Stimulated activated CD8-positive, alpha-beta memory T cell treated with anti-CD3 and anti-CD28 coated beads, Interleukin-4, amount 100 ng/mL, for 4 hours (primary cell): ENCODE measurements at places on chromosomes 5 and 9.

GRCh38 chr5:135155616-135156214 is 121.7 kb upstream of the PITX1 start:
- no peak for DNase-seq

- no peak for DNase-seq
These were observed 206.0 kb downstream of the PCSK1 start for GRCh38 chr5:96226941-96227552.

- no peak for DNase-seq
These were observed 65.9 kb upstream of the VPS13A start for GRCh38 chr9:77111408-77111807.

- DNase-seq: no peak
These were observed 16.0 kb upstream of the TMEM171 start for GRCh38 chr5:73104326-73104725.

- DNase-seq: no peak
These were observed 5.4 kb upstream of the SLC1A3 start for GRCh38 chr5:36600917-36601527.

DNA sequence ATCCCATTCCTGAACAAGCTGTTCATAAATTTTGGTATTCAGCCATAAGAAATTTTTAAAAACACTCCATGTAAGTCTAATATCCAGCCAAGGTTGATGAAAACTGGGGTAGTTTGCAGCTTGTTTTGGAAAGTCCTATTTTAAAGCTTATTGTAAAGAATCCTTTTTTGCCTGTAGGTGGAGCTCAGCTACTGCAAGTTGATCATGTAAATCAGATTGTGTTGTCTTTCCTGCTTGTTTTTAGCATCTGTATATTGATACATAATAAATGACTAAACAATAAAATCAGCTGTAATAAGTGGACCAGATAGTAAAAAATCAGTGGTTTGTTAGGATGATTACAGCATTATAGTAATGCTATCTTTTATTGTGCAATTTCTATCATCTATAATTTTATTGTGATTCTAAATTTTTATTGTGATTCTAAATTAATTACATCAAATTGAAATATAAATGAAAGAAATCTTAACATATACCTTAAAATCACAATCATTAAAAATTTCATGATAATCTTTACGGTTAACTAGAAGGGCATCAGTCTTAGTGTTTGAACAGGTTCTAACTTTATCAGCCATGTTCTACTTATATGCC is 42.4 kb downstream of the CWC27 start:
- no peak for DNase-seq
